ENCODE measurements at places on chromosomes 12 and 14. TPM values are rescaled to one million over a fixed set of nuclear protein-coding genes. Genes with fewer than 3 reads are reported as not detected.

DNA sequence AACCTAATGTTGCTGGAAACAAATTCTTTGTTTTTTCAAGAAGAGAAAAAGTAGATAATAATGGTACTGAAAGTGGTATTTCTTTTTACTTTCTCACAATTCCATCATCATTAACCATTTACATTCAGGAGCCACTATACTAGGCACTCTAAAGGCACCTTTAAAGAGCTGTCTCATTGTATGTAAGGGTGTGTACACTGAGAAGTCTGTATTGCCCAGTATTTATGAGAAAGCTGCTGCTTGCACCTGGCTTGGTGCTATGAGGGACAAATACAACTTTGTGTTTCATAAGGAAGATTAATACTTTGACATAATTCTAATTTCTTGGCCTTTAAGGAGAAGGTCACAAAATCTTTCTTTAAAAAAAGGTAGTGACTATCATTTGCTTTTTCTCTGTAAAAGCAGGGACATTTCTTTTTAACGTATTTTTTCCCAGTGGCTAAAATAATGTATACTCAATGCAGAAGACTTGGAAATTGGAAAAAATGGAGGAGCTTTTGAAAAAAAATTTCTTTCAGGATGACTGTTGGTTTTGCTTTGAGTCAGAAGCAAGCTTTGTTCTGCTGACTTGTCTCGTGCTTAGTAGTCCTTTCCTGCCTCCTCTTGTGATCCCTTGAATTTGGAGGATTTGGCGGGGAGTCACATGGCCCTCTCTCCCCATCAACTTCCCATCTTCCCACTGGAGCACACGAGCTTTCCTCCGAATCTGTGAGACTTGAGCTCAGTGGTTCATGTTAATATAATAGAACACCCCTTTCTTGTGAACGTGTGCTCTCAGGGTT lies 50.1 kb downstream of the RASSF3 start:
- DNase-seq = no peak

DNA sequence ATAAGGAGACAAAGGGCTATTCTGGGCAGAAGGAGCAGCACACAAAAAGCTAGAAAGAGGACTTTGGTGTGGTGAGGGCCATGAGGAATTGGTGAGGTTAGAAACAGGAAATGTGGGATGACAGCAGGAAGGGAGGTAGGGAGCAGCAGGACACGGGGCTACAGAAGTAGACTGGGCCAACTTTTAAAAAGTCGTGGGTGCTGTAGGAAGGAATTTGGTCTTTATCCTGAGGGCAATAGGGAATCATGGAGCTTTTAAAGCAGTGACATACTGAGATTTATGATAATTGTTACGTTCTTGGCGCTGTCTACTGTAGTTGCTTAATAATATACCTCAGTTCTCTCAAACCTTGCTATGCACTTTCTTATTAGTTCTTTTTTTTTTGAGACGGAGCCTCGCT lies 8.2 kb upstream of the CHURC1 start:
- no peak for DNase-seq

- DNase-seq = no peak
These were observed 145.6 kb upstream of the SLCO1B1 start for GRCh38 chr12:20985399-20985798.

DNA sequence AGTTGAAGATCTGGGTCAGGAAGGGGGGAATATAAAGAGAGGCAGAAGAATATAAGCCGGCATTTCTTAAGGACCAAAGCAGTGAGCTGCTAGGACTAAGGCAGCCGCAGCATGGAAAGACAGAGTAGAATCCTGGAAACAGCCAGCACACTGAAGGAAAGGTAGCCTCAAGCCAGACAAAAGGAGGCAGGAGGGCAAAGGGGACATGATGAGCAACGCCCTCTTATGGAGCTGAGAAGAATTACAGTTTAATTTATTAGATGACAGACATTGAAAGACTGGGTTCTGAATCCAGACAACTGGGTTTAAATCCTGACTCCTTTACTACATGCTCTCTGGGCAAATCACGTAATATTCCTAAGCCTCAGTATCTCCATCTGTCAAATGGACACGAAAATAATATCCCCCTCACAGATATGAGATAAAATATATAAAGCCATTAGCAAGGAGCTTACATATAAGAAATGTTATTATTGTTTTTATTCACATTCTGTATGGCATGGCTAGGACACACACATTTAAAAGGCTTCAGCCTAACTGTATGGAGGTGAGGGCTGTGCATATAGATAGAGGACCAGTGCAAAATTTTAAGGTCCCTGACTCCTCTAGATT lies 8.1 kb upstream of the PCED1B start:
- DNase-seq = no peak

- no peak for DNase-seq
These were observed 20.1 kb upstream of the GARIN6 start for GRCh38 chr12:99627459-99627858.

DNA sequence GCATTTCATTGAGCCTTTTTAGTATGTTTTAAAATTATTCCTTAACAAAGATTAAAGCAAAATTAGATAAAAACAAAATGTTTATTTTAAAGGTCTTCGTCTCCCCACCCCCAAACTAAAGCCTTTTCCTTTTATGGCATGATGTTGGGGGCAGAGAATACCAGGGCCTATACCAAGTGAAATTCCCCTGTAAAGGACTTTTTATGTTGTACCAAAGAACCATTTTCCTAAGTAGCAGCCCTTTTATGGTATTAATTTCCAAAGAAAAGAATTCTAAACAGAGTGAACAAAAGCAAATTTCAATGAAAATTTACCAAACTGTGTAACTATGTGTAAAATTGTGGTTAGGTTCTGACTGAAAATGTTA lies 71.9 kb upstream of the GNPNAT1 start:
- no peak for DNase-seq

GRCh38 chr12:124557518-124558223 lies 9.7 kb downstream of the NCOR2 start:
- DNase-seq = no peak

- no peak for DNase-seq
These were observed 10.3 kb downstream of the KCTD10 start for GRCh38 chr12:109466821-109467220.

Gene GPX2
- 14.3 TPM for total RNA-seq

Gene JKAMP
- 29.8 TPM for total RNA-seq

Gene CDCA3
- 2.3 TPM for total RNA-seq

DNA sequence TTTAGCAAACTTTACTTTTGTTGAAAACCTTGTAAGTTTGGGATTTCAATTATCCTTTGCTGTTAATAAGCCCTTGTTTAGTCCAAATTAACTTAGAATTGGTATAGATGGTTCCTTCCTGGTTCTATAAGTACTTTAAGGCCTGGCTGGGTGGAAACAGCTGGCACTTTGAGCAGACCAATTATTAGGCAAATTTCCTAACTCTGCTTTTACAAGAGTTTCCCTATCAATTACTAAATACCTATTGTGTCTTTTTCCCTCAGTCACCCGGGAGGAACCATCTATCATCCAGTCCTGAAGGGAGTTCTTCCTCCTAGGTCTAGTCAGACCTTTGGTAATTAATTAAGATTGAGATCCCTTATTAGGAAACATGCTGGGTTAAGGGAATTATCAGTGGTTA lies 138.0 kb downstream of the SLC38A6 start:
- no peak for DNase-seq

- DNase-seq = no peak
These were observed 9.1 kb downstream of the SINHCAF start for GRCh38 chr12:31316891-31317290.

Gene GOLGA3
- total RNA-seq = 57.3 TPM

DNA sequence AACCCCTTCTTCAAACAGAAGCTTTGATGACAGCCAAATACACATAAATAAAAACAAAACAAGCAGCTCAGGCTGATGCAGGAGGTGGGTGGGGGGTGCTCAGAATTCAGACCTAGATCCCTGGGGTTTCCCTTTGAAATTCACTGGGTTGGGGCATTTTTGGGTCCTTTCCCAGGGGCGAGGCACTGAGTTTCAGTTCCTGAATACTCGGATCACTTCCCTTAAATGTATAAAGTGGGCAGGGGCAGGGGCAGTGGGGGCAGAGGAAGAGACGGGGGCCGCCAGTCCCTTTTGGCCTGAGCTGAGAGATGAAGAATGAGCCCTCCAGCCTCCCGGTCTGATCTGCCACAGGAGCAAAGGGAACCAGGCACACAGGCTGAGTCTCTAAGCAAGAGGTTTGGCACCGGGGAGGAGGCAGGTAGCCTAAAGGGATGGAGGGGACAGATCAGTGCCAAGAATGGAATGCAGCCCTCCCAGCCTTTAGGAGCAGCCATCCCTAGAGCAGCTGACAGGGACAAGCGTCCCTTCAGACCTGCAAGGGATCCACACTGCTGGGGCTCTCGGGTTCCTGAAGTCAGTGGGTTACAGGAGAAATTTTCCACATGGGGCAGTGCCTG lies 20.3 kb downstream of the KDM2B start:
- DNase-seq = no peak

DNA sequence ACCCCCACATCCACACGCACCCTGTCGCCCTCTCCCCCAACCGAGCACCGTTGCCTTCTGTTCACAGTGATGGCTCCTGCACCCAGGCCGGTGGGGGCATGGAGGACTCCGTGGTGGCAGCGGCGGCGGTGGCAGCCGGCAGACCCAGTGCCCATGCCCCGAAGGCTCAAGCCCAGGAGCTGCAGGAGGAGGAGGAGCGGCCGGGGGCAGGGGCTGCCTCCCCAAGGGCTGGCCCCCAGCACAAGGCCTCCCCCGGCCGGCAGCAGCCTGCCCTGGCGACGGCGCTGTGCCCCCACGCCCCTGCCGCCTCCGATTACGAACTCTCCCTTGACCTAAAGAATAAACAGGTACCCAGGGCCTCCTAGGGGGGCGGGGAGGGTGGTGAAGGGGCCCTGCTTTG lies 59.0 kb downstream of the IQSEC3 start:
- no peak for DNase-seq

DNA sequence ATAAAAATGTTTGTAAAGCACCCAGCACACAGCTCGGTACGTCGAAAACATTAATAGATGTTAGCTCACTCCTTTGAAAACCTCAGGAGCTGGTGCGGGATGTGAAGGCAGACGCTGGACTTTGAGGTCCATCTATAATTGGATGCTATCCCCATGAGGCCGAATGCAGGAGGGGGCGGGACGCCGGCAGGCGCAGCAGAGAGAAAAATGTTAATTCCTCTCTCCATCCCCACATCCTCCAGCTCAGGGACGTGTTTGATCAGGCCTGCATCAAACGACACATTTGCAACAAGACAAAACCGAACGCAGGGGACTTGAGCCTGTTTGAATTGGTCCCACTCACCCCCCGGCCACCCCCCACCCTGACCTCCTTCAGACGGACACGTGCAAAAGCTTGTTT lies 231.0 kb downstream of the RBM19 start:
- no peak for DNase-seq

All from body of pancreas (tissue), 4 donors.